Subcutaneous preadipocyte (primary cell): ENCODE measurements at places on chromosomes 5 and 9. TPM values are rescaled to one million over a fixed set of nuclear protein-coding genes. Genes with fewer than 3 reads are reported as not detected.

AK8 gene
- total RNA-seq, result 0.73 and 0.78 TPM in 2 replicates

PCDHB16 gene
- total RNA-seq, result 0.20 and 0.37 TPM in 2 replicates

OTP gene
- not detected in 2 replicates for total RNA-seq

DIRAS2 gene
- total RNA-seq, result under 0.01 TPM in 1 of 2 replicates, not detected in the other

CFAP90 gene
- not detected in 2 replicates for total RNA-seq

SIMC1 gene
- total RNA-seq, result 7.7 and 11.9 TPM in 2 replicates

GKAP1 gene
- total RNA-seq, result 0.39 TPM in 1 of 2 replicates, not detected in the other

ANKRD31 gene
- under 0.01 and 0.20 TPM in 2 replicates for total RNA-seq

FAM221B gene
- not detected in 2 replicates for total RNA-seq

CAVIN4 gene
- total RNA-seq, result 0.37 and 0.78 TPM in 2 replicates

FOXD4L3 gene
- total RNA-seq, result under 0.01 TPM in 1 of 2 replicates, not detected in the other

TMEM252 gene
- not detected in 2 replicates for total RNA-seq
